NCI-H2081 (cell line): ENCODE measurements at places on chromosomes 2 and 18.

- no peak for DNase-seq
Measured at GRCh38 chr2:226439337-226439736, 360.3 kb downstream of the IRS1 start.

DNA sequence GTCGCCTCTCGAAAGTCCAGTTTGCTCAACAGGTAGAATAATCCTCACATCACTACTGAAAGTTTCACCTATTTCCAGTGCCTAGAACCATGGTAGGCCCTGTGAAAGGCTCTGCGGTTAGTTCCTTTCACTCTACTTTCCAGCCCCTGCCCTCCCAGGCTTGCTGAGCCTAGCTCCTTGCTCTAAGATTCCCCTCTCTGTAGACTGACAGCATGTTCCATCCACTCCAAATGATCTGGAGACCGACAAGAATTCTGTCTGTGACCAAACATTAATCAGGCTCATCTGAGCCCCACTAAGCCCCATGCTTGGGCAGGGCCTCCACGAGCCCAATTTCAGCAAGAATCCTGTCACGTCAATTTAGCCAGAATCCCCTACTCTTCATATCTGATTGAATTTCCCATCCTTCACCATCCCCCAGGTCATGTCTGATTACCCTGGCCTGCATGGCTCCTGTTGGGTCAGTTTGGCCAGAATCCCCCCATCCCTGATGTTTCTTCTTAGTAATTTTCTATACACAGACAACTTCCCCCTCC lies 307.0 kb downstream of the ALK start:
- no peak for DNase-seq

DNA sequence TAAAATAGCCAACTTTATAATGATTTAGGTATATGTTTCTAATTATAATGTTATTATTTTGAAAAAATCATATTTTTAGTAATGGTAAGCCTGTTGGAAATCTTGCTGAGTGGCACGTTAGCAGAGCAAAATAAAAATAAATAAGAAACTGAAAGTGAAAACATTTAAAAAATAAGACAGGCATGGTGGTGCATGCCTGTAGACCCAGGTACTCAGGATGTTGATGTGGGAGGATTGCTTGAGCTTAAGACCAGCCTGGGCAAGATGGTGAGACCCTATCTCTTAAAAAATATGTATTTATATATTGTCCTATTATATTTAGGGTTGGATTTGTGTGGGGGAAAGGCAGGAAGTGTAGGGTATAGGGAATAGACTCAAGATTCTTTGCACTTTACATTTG lies 15.8 kb upstream of the ANKRD12 start:
- DNase-seq, result no peak

- no peak for DNase-seq
Measured at GRCh38 chr2:240503375-240503774, 54.4 kb downstream of the ANKMY1 start.

DNA sequence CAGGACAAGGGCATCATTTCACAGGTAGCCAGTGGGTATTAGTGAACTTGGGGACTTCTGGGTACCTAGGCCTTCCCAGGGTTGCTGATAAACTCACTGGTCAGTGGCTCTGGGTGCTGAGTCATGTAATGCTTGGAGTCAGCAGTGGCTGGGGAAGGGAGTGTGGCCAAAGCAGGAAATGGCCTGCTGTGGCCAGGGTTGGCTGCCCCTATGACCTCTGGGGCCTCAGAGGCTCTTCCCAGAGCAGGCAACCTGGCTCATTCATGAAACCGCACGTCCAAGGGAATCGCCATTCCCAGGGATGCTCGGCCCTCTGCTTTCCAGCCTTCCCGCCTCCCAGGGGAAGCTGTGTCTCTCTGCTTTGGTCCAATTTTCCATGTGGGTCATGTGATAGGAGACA lies 294.9 kb downstream of the DYSF start:
- no peak for DNase-seq

- DNase-seq, result no peak
Measured at GRCh38 chr2:70425682-70426301, 123.9 kb upstream of the FAM136A start.

GRCh38 chr2:73640511-73640911 lies 1.7 kb downstream of the NAT8 start:
- DNase-seq, result no peak

GRCh38 chr18:68480196-68480595 lies 234.7 kb downstream of the TMX3 start:
- DNase-seq, result no peak

DNA sequence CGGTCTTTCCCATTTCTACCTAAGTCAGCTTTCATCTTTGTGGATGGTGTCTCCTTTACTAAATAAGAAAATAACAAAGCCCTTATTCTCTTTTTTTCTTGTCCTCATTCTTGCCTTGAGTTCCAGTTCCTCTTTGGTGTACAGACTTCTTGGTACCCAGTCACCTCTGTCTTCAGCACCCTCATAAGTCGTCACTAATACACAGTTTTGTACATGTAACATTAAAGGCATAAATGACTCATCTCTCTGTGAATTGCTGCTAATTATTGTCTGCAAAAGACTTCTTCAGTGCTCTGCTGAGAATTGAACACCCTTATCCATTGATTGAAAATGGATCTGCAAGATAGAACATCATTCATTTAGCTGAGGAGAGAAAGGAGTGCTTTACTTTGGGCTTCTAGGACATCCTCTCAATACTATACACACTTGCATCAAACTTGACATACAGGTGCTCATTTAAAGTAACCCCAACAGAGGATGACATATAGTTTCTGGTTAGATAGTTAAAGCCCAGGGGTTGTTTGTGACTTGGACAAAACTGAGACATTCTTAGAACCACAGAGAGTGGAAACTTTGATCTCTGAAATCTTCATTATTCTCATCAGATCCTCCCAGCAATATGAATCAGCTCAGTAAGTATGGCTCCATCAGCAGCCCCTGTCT lies 97.0 kb downstream of the XRCC5 start:
- DNase-seq, result no peak

- DNase-seq, result no peak
Measured at GRCh38 chr2:20667531-20668401, 822 bp downstream of the GDF7 start.

DNA sequence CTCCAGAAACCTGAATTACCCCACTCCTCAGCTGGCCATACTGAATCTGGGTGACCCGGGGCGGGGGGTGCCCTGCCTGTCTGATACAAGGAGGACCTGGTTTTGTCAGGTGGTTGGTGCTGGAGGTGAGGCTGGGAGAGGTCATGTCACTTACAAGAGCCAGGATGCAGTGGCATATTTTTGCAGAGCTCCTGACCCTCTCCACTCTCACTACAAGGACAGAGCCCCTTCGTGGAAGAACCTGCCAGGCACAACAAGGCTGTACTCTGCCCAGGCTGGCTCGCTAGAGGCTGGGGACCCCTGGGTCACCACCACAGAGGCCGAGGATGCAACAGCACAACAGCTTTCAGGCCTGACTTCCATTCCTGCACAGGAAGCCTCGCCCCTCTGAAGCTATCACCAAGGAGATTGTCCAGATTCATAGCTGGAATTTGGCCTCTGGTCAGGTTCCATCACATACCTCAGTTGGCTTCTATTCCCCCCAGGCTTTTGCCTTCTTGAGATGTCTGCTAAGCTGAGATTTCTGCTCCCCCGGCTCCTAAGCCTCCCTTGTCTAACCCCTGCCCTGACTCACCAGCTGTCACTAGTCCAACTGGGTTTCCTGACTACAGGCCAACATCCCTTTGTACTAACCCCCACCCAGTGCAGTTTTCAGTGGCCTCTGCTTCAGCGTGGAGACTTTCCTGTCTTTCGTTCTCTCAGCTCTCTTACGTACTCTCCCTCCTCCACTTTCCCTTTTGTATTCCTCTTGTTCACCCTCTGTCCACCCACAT lies 132.5 kb upstream of the EPAS1 start:
- no peak for DNase-seq

DNA sequence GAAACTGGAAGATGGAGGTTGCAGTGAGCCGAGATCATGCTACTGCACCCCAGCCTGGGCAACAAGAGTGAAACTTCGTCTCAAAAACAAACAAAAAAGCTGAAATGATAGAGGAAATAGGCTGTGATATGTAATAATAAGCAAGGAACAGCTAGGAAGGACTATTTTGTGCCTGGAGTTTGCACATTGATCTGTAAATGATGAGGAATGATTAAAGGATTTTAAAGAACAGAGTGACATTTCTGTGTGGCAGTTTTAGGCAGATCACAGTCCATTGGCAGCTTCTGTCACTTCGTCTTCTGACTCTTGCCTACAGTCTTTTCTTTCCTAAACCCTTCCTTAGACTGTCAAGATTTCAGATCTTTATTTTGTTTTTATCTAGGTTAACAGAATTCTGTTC lies 19.4 kb downstream of the EPB41L5 start:
- no peak for DNase-seq

GRCh38 chr2:11123856-11124759 lies 31.2 kb upstream of the SLC66A3 start:
- peak; percentile 89 for DNase-seq

- no peak for DNase-seq
Measured at GRCh38 chr2:123648016-123648415, 377.1 kb upstream of the CNTNAP5 start.

- DNase-seq, result no peak
Measured at GRCh38 chr2:57450170-57450569, 596.4 kb upstream of the VRK2 start.

DNA sequence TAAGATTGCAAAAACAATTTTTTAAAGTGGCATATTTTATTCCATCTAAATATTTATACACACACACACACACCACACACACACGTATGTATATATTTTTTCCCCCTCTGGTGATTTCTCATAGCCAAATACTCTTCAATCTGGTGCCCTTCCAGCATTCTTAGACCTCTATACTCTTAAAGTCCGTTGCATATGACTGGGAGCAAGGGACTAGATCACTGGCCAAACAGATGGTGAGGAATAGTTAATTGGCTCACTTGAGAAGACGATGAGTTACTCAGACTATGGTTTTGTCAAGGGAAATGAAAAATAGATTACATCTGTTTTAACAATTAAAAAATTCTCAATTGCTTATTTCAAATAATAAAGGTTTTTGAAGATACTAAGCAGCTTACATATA lies 512.5 kb upstream of the LRRTM4 start:
- DNase-seq, result no peak

DNA sequence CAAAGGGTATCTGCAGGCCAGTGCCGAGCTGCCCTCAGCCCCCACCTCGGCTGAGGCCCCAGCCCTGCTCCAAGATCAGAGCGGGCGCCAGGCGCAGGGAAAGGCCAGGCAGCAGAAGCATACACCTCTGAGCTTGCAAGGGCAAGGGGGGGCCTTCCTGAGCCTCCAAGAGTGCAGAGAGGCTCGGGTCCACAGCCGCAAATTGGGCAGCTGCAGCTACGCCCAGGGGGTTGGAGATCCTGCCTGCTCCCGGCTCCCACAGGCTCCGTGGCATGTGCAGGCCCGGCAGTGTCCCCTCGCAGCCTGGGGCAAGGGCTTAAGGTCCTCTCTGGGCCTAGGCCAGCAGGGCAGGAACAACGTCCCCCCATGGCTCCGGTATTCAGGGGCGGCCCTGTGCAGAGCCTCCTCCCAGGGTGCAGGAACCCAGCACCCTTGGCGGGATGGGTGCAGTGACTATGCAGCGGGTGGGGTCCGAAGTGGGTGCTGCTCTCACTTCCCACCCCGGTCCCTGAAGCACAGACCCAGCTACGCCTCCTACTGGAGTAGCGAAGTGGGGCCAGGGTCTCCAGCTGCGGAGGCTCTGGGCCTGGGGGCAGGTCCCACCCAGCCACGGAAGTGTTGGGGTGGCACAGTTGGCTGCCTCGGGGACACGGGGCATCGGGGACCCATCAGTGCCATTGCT lies 120.2 kb upstream of the TMEFF2 start:
- DNase-seq, result no peak

DNA sequence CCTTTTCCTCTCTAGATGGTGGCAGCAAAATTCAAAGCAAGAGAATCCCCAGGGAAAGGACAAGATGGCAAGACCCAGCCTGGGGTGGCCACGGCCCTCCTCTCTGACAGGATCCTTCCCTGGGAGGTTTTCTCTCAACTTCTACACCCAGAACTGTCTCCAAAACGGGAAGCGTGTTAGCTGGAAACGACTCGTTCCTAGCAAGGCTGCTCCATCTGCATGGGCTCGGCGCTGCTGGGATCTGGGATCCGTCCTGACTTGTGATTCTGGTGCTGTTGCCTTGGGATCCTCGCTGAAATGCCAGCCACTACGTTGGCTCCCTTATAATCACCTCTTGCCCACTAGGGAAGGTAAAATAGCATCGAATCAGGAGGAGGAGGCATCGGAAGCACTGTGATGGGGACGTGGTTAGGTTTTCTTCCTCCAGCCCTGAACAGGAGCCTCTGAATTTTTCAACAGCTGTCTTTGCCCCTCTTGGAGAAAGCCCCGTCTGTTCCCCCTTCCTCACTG lies 514.8 kb upstream of the MYT1L start:
- no peak for DNase-seq

- no peak for DNase-seq
Measured at GRCh38 chr2:61736953-61737352, 116.9 kb downstream of the FAM161A start.

- no peak for DNase-seq
Measured at GRCh38 chr18:73981796-73982195, 165.8 kb downstream of the FBXO15 start.

DNA sequence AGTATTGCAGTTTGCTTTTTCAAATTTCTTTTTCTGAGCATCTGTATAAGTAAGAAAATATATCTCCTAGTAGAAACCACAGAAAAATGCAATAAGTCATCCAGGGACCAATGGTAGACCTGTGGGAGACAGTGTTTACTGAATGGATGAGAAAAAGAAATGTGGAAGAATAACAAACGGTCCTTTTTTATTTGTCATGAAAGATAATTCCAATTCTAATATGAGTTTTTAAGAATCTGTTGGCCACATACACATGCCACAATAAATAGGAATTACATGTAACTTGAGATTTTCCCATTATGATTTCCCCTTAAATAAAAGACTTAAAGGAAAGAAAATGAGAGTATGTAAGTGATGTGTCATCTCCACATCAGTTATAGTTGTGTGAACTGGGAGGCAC lies 107.7 kb upstream of the RAB27B start:
- no peak for DNase-seq

DNA sequence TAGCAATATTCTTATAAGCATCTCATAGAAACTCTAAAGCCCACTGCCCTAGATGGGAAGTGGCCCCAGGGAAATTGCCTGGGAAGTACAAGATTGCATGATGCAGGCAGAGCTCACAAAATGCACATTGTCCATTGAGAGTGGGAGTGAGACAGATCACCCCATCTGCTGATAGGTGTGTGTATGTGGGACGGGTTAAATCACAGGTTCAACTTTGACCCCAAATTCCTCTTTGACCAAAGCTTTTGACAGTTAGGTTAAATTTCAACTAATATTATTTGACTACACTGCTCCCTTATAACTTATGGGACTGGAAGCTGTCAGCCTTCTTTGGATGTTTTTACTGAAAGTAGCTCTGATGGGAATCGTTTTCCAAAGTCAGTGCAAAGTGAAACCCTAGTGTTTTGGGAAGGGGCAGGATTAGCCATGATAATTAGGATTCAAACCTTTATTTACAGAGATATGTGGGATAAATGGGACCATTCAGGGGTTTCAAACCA lies 11.4 kb upstream of the FABP1 start:
- DNase-seq, result no peak

DNA sequence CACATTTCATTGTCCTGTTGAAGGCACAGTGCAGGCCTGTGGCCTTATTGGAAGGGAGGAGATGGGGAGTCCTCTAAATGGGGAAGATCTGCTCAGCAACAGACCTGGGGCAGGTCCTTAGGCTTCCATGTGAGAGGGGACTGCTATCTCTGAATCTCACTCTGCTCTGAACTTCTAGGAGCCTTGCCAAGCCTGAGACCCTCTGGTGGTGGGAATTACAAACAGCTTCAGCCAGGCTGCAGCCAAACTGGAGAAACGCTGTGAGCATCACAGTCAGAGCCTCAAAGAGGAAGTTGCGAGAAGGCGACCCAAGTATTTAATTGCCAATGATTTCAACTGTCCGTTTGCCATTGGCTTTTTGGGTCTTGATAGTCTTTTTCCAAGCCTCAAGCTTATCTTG lies 66.8 kb upstream of the MC2R start:
- DNase-seq, result no peak
